Stimulated activated CD4-positive, alpha-beta T cell treated with anti-CD3 and anti-CD28 coated beads, Interleukin-1b, Interleukin-23, amount 100 ng/mL, for 4 hours (primary cell): ENCODE measurements at places on chromosomes 2 and 18.
A peak's percentile ranks its signal among the peaks of the same experiment; 100 is the strongest.

- DNase-seq = no peak
Measured at GRCh38 chr2:205763708-205764211, 81.5 kb downstream of the NRP2 start.

DNA sequence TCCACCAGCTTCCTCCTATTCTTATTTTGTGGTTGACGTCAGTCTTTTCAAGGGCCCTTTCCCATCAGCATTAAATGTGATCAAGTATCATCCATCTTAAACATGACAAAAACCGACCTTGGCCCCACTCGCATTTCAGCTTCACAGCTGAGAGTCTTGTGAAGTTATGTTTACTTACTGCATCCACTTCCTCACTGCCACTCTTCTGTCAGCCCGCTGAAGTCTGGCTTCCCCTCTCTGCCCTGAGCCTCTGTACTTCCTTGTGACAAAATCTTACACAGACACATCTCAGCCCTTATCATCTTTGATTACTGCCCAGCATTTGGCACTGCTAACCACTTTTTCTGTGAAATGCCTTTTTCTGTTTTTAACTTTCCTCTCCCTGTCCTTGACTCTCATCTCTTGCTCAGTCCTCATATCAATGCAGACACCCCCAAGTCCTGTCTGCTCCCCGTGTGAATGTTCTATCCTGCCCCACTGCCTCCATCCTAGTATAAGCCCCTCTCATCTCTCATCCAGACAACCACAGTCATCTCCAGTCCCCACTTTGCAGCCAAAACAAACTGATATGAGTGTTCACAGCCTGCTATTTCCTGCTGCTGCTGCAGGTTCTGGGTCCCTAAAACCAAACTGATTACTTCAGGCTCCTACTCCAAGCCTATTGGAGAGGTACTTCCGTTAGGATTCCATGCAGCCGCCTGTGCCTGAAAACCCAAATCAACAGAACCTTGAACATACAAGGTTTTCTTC, 31.4 kb downstream of the FOSL2 start:
- no peak for DNase-seq

GRCh38 chr2:232406556-232407310, at the start of gene ALPG:
Gene ALPG (plus strand): TSS chr2:232406844. CDS start chr2:232406895, 51 bp downstream.
- no peak for DNase-seq

- DNase-seq = no peak
Measured at GRCh38 chr2:60446413-60447267, 106.8 kb downstream of the BCL11A start.

- DNase-seq = no peak
Measured at GRCh38 chr18:13407484-13407883, 188.9 kb downstream of the LDLRAD4 start.

GRCh38 chr2:210299866-210300373, 15.1 kb downstream of the MYL1 start:
- DNase-seq = no peak

- DNase-seq = no peak
Measured at GRCh38 chr18:68391801-68392200, 323.1 kb downstream of the TMX3 start.

GRCh38 chr2:8682719-8683667, 1.1 kb downstream of the ID2 start:
- DNase-seq = peak; percentile 34

DNA sequence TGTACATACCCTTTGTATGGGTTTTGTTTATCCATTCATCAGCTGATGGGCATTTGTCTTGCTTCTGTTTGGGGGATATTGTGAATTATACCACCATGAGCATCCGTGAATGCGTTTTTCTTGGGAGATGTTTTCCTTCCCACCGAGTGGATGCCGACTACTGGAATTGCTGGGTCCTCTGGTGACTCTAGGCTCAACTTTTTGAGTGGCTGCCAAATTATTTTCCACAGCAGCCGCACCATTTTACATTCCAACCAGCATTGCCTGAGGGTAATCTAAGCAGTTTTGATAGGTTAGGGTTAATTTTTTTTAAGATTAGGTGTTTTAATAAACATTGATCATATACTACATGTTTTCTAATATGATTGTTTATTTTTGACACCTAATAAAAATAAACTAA, 220.1 kb downstream of the SNTG2 start:
- no peak for DNase-seq

DNA sequence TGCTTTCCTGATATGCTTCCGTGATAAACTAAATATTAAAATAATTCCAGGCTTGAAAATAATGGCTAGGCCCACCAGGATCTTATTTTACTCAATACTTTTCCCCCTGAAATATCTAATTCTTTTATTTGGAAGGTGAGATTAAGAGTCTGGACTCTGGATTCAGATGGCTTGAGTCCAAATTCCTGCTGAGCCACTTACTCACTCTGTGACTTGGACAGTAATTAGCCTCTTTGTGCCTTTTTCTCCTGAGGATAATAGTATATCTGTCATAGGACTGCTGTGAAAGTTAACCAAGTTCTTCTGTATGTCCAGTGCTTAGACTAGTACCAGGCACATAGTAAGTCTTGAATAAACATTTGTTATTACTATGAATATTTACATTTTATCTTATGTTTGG, 127.3 kb upstream of the ERBB4 start:
- no peak for DNase-seq

DNA sequence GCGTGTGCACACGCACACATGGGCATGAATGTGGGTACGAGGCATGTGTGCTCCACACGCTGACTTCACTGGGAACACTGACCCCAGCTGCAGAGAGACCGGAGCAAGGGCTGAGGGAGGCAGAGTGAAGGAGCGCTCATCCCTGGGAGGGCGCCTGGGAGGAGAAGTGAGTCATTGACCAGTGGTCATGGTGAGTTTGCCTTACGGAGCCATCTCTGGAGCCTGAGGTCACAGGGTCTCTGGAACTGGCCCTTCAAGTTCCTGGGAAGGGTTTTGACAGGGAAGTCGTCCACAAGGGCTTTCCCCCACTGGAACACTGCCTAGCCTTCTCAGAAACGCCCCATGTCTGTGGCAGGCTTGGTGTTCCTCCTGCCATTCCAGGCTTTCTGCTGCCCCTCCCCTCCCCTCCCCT, 14.3 kb upstream of the TMEM185B start:
- no peak for DNase-seq

DNA sequence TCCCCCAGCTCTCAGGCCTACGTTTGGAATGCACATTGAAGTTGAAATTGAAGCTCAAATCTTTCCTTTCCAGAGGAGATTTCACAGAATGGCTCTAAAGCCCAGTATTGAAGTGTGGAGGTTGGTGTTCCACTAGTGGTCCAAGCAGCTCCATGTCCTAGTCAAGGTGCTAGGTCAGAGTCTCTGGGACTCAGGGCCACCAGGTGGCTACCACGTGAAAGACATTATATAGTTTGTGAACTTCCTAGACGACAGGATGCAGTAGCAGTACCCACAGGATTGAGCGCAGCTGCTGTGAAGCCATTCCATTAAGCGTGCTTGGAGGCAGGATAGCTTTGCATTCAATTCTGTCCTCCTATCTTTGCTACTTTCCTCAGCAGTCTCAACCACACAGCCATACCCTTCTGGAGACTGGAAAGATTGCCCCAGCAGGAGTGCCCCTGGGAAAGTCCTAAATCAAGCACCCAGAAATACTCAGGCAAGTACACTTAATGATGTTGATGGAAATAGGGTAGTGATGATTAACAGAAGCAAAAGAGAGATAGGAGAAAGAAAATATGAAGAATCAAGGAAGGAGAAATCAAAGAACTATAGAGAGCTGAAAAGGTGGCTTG, 4.7 kb upstream of the TGFA start:
- no peak for DNase-seq

DNA sequence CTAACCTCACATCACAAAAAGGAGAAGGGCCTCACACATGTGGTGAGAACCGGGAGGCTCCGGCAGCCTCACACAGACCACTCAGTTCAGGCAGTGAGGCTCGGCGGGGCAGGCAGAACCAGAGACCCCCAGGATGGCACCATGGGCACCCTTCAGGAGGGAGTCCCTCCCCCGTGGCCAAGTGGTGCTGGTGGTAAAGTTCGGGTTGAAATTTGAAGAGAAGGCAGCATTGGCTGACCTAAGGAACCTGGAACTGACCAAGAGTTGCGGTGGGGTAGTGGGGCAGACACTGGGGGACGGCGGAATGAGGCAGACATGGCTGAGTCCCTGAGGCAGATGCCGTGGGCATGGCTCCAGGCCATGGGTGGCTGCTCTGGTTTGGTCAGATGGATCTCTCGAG, 239.3 kb upstream of the MYT1L start:
- DNase-seq = no peak

DNA sequence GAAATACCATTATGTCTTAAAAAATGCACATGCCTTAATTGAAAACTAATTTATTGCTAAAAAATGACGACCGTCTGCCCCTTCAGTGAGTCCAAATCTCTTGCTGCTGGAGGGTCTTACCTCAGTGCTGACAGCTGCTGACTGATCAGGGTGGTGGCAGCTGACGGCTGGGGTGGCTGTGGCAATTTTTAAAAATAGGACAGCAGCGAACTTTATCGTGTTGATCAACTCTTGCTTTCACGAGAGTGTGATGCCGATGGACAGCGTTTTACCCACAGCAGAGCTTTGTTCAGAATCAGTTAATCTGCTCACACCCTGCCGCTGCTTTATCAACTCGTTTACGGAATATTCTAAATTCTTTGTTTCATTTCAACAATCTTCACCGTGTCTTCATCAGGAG, 21.2 kb upstream of the CTDP1 start:
- DNase-seq = no peak

DNA sequence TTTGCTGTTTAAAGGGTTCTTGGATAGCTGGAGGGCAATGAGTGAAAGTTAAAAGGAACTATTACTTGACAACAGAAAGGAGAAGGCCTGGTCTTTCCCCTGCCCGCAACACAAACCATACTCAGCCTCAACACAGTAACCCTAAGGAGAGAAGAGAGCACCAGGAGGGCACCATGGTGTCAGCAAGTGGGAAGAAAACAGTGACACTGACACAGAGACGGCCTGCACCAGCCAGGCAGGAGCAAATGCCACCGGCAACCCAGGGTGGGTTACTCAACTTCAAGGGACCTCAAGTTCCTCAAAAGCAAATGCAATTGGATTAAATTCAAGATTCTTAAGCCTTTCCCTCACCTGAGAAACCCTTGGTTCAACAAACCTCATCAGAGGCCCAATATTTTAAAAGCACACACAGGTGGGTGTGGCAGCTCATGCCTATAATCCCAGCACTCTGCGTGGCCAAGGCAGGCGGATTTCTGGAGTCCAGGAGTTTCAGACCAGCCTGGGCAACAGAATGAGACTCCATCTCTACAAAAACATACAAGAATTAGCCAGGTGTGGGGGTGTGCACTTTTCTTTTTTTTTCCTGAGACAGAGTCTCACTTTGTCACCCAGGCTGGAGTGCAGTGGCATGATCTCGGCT, 52.3 kb downstream of the TFCP2L1 start:
- DNase-seq = no peak

- no peak for DNase-seq
Measured at GRCh38 chr2:68774569-68775271, 40.1 kb downstream of the ARHGAP25 start.

- no peak for DNase-seq
Measured at GRCh38 chr2:177187631-177188312, 24.8 kb upstream of the HNRNPA3 start.

GRCh38 chr2:102253140-102253752, 58.1 kb upstream of the IL1RL1 start:
- DNase-seq = no peak

DNA sequence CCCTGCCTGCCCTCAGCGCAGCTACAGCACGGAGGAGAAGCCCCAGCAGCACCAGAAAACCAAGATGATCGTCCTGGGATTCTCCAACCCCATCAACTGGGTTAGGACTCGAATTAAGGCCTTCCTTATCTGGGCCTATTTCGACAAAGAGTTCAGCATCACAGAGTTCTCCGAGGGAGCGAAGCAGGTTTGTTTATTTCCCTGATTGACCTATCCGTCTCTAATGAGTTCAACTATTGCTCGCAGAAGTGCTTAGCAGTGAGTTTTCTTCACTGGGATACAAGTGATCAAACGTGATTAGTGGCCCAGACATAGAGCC, 639 bp downstream of the MAIP1 start:
- no peak for DNase-seq

GRCh38 chr18:45686891-45687611, 36.9 kb upstream of the SLC14A1 start:
- no peak for DNase-seq

- no peak for DNase-seq
Measured at GRCh38 chr2:167940346-167940725, 307.1 kb downstream of the STK39 start.

DNA sequence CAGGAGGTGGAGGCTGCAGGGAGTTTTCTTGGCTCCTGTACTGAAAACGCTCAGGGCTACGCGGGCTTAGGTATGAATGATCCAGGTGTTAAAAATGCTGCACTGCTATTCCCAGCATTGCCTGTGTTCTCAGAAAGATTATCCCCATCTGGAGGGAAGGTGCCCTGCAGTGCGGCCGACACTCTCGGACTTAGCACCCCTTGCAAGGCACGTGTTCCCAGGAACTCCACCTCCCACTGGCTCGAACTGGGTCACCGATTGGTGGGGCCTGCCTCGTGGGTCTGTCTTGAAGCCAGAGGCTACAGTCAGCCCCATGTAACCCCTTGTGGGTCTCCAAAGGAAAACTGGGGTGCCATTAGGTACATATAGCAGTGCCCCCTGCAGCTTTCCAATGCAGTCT, 25.7 kb downstream of the ANO7 start:
- DNase-seq = no peak

DNA sequence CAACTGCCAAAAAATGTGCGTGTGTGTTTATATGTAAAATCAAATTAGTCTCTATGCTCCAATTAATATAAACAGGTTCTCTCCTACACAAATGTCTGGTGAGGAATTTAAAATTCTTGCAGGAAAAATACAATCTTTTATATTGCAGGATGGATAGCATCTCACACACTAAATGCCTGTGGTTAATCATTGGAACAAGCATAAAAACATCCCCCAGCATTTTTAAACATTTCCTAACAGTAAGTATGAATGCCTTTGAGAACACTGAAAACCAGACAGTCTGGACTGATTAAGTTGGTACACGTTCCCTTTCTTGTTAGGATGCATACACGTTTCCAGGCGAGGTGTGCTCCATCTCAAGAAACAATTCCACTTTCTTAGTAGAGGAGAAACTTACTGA, 29.9 kb upstream of the PDE1A start:
- no peak for DNase-seq

DNA sequence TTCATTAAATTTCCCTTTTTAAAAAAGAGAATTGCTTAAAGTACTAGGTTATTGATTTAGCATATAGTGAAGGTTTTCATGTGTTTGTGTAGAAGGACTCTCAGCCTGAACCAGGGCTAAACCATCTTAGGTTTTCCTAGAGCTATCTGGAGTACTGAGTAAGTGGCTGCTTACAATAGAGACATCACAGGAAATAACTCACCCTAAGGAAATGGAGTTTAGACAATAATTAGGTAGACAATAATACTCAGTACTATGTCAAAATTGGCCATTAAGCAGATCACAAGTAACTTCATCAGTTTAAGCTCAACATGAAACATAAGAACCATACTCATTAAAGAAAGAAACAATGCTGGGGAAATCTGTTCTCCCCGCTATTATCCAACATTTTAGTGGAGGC, 240.0 kb downstream of the RND3 start:
- DNase-seq = no peak

GRCh38 chr18:70289351-70290312, 787 bp downstream of the SOCS6 start:
- no peak for DNase-seq
